ENCODE measurements at places on chromosomes 7 and 10.

DNA sequence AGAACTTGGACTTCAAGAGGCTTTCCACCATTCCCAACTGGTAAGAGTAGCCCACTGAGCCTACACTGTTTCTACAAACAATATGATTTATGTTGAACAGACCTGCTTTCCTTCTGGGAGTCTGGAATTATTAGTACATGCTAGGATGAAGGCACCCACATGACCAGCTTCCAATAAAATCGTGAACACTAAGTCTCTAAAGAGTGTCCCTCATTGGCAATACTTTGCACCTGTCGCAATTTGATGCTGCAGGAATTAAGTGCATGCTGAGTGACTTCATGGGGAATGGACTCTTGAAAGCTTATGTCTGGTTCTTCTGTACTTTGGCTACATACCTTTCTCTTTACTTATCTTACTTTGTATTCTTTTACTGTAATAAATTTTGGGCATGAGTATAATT, 305.2 kb upstream of the GHITM start:
- no peak for DNase-seq

DNA sequence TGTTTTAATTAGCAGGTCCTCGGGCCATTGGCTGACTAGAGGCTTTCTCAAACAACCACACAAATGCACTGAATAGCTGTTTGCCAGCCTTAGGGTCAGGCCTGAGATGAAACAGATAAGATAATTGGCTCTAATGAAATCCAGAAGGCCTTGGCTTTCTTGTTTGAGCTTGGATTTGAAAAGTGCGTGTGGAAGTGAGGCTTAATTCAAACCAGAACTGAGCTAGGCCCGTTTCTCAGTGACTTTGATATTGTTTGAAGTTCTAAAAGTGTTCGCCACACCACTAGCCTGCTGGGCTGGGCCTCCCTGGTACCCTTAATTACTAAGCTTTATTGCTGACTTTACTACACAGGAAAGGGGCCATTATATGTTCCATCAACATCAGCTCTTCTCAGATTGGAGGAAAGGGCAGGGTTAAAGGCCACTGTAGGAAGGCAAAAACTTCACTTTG, 270.6 kb downstream of the TWIST1 start:
- DNase-seq, result no peak

GRCh38 chr7:134690016-134690415, 43.4 kb downstream of the BPGM start:
- no peak for DNase-seq

- DNase-seq, result peak; percentile 16
Measured at GRCh38 chr10:94602729-94603515, 57.3 kb downstream of the HELLS start.

DNA sequence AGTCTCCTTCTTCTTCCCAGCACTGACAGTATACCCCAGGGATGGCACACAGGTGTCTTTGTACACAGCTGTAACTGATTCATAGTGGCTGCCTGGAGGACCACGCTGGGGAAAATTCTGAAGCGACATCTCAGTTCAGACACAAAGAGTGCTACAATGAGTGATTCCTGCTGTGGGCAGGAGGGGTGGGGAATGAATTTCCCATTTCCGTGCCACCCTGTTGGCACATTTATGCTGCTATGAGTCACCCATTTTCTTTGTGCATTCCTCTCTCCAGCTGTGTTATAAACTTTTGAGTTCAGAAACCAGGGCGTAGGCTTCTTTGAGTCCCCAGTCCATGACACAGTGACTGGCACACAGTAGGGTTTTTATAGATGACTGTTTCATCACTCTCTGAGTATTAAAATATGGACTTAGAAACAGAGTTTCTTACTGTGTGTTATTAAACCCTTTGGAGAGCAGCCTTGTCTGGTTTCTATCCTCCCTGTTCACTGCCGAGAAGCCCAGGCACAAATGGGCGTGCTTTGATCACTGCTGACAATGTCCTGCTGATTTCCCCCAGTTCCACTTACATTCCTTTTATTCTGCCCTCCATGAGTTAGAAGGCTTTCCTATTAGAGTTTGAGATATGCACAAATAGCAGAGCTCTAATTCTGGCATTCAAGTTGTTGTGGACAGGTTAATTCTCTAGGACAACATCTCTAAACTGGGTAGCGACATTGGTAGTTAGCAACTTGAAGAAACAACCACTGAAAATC, 24.0 kb upstream of the NPS start:
- DNase-seq, result no peak

DNA sequence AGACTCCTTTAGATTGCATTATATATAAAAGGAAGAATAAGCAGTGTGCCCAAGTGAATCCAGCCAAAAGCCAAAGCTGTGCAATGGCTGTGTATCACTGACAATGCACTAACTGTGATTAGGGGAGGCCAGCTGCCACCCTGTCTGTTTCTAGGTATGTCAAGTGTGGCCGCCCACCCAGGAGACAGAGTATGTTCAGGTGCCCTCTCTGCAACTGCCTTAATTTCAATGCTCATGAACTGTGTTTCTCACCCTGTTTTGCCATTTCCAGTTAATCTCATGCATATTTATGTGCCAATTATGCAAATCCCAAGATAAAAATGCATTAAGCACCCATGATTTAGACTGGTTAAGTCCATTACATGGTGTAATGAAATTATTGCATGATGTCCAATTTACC, 159.4 kb downstream of the FRMD4A start:
- DNase-seq, result no peak

DNA sequence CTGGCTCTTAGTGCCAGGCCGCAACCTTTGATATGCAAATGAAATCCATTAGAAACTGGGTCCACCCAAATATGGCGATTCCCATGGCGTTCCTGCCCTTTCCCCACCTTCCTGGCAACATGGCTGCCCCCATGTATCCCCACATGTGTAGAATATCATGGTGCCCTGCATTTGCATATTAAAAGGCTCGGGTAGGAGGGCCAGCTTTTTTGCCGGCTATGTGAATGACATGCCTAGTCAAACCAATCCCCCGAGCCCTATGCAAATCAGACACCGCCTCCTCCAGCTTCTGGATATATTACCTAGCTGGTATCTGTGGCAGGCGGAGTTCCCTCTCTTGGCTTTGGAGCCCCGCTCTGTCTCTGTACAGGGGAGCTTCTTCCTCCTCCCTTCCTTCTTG, 18.3 kb downstream of the MMS19 start:
- no peak for DNase-seq

- no peak for DNase-seq
Measured at GRCh38 chr10:11218395-11218794, 200.7 kb downstream of the CELF2 start.

GRCh38 chr7:253581-254336, 36.2 kb upstream of the FOXL3 start:
- no peak for DNase-seq

- DNase-seq, result no peak
Measured at GRCh38 chr7:2143450-2143849, 89.3 kb downstream of the MAD1L1 start.

GRCh38 chr7:97174303-97174702, 56.8 kb downstream of the SDHAF3 start:
- no peak for DNase-seq

GRCh38 chr7:128076796-128077271, 45.6 kb upstream of the LRRC4 start:
- no peak for DNase-seq

DNA sequence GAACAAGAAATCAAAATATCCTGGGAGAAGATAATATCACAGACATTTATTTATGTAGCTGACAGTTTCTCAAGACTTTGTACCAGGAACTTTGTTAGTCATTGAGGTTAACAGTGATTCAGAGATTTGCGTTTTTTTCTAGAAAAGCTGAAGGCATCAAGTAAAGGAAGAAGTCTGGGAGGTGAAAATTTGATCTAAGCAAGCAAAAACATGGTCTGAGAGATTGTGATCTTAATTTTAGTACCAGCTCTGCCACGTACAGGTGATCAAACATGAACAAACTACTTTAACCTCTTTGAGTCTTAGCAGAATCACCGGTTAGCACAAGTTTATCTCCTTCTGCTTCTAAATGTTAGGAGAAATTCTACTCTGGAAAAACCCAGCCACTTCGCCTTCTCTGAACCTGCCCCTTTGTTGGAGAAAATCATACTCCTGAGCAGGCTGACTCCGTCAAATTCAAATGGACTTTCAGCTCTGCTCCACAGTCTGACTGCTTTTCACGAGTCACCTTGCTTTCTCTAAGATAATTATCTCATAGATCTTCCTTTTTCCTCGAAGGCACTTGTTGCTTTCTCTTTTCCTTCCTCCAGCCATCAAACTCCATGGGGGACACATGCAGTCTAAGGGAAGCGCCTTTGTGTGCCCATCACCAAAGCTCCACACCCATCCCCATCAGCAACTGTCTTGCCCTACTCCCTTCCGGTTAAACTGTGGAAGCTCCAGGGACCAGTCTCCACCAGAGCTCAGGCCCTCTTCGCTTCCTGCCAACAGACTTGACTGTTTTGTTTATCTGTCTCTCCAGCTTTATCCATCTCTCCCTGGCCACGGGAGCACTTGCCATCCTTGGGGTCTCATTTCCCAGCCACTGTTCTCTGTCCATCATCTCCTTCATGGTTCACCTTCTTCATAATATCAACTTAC, 86.3 kb downstream of the PRKCQ start:
- peak; percentile 78 for DNase-seq

GRCh38 chr7:105760551-105761447, 115.6 kb downstream of the ATXN7L1 start:
- DNase-seq, result peak; percentile 21
